ENCODE measurements at places on chromosomes 2 and 18.

DNA sequence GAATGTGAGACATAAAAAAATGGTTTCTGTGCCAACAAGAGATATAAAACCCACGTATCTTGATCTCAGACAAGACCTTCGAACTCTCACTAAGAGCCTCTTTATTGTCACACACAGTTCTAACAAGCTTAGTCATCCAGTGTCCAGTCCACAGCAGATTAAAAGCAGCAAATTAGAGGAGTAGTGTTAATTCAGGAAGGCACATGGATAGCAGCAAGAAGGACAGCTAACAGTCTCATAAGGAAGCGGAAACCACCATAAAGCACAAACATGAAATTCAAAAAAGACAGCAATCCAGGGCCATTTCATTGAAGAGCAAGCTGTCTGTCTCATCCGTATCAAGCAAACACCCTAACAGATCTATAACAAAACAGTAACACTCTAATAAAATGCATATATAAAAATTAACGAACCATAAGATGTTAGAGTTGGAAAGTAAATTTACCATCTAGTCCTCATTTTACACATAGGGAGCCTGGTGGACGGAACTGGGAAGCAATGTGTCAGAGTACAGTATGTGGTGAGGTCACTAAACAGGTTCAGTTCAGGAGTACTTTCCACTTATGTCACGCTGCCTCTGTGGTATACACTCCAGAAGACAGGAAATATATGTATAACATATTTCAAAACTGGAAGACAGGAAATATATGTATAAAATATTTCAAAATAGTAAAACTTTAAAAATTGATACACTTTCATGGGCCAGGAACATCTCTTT is 18.3 kb downstream of the AAK1 start:
- DNase-seq: peak; percentile 51

DNA sequence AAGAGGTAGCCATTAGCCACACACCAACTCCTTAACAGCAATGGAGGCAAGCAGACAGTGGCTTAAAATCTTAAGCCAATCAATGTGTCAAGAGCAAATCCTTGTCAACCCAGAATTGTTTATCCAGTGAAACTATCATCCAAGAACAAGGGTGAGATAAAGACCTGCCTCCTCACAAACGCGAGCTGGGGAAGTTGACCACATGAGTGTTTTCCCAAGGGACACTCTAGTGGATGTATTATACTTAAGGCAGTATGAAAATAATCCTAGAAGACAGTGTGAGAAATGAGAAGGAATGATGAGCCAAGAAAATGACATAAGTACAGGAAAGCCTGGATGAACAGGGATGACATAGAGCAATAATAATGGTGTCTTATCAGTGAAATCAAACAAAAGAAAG is 209.6 kb downstream of the TWIST2 start:
- DNase-seq: no peak

DNA sequence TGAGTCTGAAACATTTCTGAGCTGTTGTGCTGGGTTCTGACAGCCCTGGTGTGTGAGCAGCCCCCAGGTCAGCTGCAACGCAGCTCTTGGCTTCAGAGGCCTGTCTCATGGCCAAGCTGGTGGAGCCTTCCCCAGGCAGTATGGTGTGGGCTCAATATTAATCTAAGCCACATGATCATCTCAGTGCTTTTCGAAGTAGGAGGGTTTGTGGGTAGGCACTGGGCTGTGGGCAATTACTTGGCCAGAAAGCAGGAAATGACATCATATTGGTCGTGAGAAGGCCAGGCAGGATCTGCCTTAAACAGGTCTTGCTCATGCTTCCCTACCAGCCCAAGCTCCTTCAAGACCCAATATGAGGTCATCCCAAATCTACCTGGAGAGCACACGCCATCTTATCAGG is 26.9 kb downstream of the LOXHD1 start:
- DNase-seq: no peak

DNA sequence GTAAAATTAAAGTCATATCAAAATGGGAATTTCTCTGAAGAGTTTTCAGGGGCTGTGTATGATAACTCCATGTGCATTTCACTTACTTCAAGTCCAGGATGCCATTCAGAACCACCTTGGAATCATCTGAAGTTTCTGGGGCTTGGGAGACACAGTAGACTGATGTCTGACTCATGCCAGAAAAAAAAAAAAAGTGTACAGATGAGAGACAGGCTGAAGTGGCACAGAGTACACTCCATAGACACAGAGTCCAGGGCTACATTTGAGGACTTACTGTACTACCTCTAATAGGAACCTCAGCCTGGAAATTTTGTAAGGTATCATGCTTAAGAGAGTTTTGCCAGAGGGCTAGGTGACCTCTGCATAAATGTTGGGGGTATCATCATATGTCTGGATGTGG is 92.0 kb downstream of the SS18 start:
- DNase-seq: no peak

- no peak for DNase-seq
These were observed 59.4 kb upstream of the XPO1 start for GRCh38 chr2:61597300-61598289.

DNA sequence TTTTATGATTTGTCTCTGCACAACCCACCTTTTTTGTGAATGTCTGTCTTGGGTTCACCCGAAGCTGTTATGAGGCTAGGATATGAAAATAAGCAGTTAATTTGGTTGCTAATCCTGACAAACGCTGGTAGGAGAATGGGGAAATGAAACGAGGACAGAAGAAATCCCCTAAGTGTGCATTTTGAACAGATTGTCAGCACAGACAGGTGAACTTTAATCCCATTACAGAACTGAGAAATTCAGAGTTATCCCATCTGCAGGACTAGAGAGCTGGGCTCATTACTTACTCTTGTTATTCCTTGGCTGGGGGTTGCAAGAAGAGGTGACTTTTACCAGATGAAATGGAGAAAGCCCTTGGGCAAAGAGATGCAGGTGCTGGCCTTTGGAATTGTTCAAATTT is 123.3 kb upstream of the NYAP2 start:
- no peak for DNase-seq

DNA sequence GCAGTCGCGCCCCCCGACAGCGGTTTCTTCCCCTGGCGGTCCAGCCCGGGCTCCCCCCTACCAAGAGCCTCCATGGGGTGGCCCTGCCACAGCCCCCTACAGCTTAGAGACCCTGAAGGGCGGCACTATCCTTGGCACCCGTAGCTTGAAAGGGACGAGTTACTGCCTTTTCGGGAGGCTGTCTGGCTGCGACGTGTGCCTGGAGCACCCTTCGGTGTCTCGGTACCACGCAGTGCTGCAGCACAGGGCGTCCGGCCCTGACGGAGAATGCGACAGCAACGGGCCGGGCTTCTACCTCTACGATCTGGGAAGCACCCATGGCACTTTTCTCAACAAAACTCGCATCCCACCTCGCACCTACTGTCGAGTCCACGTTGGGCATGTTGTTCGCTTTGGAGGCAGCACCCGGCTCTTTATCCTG is 475 bp downstream of the SLC4A1AP start:
- DNase-seq: peak; percentile 28

GRCh38 chr2:234261736-234262135 is 211.2 kb downstream of the SPP2 start:
- no peak for DNase-seq

- peak; percentile 92 for DNase-seq
These were observed 35.0 kb upstream of the PSMD14 start for GRCh38 chr2:161273038-161273760.

DNA sequence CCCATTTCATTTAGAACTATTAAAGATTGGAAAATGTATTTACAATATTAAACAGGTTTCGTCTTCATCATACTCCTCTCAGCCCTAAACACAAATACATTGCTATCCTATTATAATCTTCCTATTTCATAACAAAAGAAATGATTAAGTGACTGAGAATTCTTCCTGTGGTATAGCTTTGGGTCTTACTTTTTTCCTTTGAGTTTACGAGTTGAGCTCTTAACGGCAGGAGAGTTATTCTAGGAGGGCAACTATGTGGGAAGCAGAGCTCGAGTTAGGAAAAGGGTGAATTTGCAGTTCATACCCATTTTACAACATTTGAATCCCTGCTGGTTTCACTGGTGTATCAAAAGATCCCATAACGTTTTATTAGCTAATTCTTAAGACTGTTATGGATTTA is 105.0 kb downstream of the FIGN start:
- DNase-seq: peak; percentile 42

- DNase-seq: no peak
These were observed 488.6 kb downstream of the CPS1 start for GRCh38 chr2:211045025-211045424.

GRCh38 chr2:164220265-164220664 is 401.0 kb downstream of the GRB14 start:
- DNase-seq: no peak

- DNase-seq: no peak
These were observed 555 bp downstream of the ALPI start for GRCh38 chr2:232456296-232457120.

GRCh38 chr2:34892766-34893165 is 1293.7 kb upstream of the FAM98A start:
- no peak for DNase-seq

DNA sequence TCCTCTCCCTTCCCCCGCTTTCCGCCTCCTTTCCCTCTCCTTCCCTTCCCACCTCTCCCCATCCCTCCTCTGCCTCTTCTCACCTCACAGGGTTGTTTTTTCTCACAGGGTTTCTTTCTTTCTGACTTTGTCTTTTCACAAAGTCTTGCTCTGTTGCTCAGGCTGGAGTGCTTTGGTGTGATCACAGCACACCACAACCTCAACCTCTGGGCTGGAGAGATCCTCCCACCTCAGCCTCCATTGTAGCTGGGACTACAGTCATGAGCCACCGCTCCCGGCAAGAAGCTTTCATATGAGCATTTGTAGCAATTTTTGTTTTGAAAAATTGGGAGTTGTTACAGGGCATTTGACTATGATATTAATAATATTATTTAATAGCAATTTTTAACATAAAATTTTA is 32.9 kb downstream of the ACSL3 start:
- DNase-seq: no peak

DNA sequence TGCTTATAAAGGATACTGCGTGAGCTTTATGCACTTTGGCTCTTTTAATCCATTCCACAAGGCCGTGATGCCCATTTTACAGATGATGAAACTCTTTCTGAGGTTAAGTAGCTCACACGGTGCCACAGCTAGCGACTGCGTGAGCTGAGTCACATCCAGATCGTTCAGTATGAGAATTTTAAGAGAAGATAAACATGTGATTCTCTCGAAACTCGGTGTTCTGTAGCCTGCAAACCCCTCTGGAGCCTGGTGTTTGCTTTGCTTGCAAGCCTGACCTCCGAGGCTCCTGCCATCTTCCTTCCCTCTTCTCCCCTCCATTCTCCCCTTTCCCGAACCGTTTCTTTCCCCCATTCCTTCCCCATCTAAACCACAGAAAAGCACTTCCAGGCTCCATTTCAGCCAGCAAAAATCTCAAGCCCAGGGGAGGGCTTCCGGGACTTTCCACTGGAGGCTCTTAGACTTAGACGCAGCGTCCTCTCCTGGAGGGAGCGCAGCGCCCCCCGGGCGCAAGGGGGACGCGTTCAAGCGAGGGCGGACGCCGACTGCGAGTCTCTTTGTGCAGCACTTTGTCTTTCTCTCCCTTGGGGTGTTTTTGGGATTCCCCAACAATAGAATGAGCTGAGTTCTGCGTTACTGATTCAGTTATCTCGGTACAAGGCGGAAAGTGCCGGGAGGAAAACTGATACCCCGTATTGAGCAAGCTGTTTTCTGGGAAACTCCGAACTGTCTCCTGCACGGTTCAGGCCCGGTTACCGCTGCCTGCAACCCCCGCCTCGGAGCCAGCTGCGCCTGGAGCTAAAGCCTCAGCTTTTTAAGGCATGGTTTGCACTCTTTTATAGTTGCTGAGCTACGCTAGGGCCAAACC is 38.0 kb downstream of the CYP1B1 start:
- DNase-seq: peak; percentile 40

DNA sequence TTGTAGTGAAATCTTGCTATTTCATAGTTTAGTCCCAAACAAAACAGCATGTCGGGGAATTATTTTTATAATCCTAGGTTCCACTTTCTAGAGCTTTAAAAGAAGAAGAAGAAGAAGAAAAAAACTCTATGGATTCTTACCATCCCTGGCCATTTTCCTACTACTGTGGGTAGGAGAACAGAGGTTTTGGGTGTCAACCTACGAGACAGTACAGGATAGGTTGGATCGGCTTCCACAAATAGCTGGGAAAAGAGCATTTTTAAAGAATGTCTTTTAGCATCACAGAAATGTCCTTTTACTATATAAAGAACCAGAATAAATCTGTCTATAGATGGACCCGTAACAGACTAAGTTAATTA is 65.2 kb downstream of the RBMS1 start:
- DNase-seq: no peak

DNA sequence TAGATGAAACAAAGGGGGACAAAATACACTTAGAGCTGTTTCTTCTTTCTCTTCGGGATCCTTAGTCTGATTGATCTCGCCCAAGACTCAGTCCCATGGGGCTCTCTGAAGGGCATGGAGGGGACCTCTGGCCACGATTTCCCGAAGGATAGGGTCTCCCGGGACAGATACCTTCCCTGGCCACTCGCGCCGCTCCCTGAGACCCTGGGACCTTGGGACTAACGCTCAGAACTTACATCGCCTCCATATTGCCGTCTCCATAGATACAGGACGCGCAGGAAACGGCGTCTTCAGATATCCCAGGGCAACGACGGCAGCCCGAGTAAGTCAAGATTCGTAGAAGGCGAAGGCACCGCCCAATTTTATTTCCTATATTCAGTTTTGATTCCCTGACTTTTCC is at the start of gene CFAP65:
CFAP65 (minus strand) TSS at position 265 of the 400 bp plus-strand sequence. CDS start 2,468 bp downstream, outside the sequence.
- DNase-seq: no peak

DNA sequence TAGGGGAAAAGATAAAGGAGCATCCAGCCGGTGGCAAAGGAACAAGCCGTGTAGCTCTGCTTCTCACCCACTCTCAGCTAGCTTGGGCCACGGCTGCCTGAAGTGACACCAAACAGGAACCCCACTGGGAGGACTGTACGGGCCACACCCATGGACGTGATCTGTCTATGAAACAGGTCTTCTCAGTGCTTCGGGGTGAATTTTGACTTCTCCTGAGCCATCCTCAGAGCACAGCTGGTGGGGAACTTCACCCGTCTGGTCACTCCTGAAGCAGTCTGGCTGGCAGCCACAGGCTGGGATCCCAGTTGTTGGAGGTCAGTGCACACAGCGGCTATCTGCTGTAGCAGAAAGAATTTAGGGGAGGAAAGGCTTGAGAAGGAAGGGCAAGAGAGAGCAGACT is 223.8 kb downstream of the FAM210A start:
- no peak for DNase-seq

DNA sequence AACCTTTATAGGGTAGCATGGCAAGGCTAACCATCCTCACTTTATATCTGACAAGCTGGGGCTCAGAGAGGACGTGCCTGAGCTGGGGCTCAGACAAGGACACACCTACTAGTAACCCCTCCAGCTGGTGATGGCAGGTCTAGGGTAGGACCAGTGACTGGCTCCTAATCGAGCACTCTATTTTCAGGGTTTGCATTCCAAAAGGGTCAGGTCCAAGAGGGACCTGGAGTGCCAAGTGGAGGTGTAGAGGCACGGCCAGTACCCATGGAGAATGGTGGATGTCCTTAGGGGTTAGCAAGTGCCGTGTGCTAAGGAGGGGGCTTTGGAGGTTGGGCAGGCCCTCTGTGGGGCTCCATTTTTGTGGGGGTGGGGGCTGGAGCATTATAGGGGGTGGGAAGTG is 1.2 kb upstream of the DES start:
- DNase-seq: no peak

All from trophoblast cell (in vitro differentiated cells and primary cell).